BJ (cell line): ENCODE measurements at places on chromosomes 4 and X. TPM values are rescaled to one million over a fixed set of nuclear protein-coding genes. Genes with fewer than 3 reads are reported as not detected.

DNA sequence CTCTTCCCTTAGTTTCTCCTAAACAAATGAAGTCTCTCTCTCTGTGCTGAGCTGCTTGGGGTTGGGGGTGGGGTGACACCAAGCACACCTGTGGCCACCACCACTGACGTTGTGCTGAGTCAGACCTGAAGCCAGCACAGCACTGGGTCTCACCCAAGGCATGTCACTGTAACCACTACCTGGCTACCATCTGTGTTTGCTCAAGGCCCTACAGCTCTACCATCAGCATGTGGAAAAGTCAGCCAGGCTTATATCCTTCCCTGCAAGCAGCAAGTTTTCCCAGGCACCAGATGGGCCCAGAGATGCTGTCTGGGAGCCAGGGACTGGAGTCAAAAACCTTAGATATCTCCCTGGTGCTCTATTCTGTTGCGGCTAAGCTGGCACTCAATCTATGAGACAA is 6.9 kb downstream of the CXCL10 start:
- DNase-seq: no peak

GRCh38 chr4:52825460-52826090 is 36.5 kb upstream of the RASL11B start:
- no peak for DNase-seq

DNA sequence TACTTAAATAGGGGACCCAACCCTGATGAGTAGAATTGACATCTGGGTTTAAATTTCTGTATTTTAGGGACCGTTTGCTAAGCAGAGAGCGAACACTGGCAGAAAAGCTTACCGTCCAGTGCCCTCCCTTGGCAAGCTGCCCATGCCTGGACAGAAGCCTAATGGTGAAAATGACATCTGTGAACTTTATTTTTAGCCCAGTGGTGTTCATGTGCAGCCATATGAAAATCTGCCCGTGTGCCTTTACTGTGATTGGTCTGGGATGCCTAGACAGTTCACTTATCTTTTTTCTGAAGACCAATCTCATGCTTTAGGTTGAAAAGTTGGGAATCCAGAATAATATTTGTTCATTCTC is 1.1 kb downstream of the STBD1 start:
- DNase-seq: no peak

- no peak for DNase-seq
Measured at GRCh38 chrX:117120700-117121099, 657.9 kb upstream of the CT83 start.

Gene NUDT11
- 5.6 and 7.7 TPM in 2 replicates for polyA plus RNA-seq

Gene PAGE1
- polyA plus RNA-seq: not detected in 2 replicates
